ENCODE measurements at places on chromosomes 4 and X. TPM values are rescaled to one million over a fixed set of nuclear protein-coding genes. Genes with fewer than 3 reads are reported as not detected.

Gene SPANXN3
- total RNA-seq = not detected

Gene PPBP
- 0.38 TPM for total RNA-seq

Gene PPP1R3F
- 4.1 TPM for total RNA-seq

Gene CXCL1
- 9.5 TPM for total RNA-seq

Gene KIT
- not detected for total RNA-seq

Gene INTS12
- total RNA-seq = 15.4 TPM

Gene CLRN2
- not detected for total RNA-seq

Gene PROM1
- 0.47 TPM for total RNA-seq

Gene GPM6B
- total RNA-seq = 0.14 TPM

Gene TBX22
- total RNA-seq = not detected

Gene CXorf65
- not detected for total RNA-seq

Gene MAP7D2
- 5.4 TPM for total RNA-seq

Gene TBC1D8B
- 1.3 TPM for total RNA-seq

Gene EDA
- 0.41 TPM for total RNA-seq

Data from A549 treated with GW870086 at 1 μM for 4 hours (cell line).